A549 treated with DMSO at 1 μM for 4 hours (cell line): ENCODE measurements at places on chromosomes 4 and X. TPM values are rescaled to one million over a fixed set of nuclear protein-coding genes. Genes with fewer than 3 reads are reported as not detected.

Gene DRD5
- not detected in 5 replicates for total RNA-seq

Gene GRIA2
- total RNA-seq, result not detected in 5 replicates

Gene GPRASP1
- 0.29 to 0.40 TPM (median 0.30 TPM) in 5 replicates for total RNA-seq

Gene SASH3
- not detected in 5 replicates for total RNA-seq

Gene CTSO
- total RNA-seq, result 0.87 to 1.1 TPM (median 0.88 TPM) in 5 replicates

Gene OPN1MW3
- total RNA-seq, result not detected in 5 replicates

Gene CT83
- not detected in 5 replicates for total RNA-seq

Gene HTRA3
- total RNA-seq, result 15.7 to 20.9 TPM (median 18.3 TPM) in 5 replicates

Gene CRMP1
- total RNA-seq, result 1.7 to 2.7 TPM (median 2.1 TPM) in 5 replicates

Gene GATA1
- total RNA-seq, result not detected in 5 replicates
